ENCODE measurements at places on chromosomes 1 and 21. TPM values are rescaled to one million over a fixed set of nuclear protein-coding genes. Genes with fewer than 3 reads are reported as not detected.

GJA5 gene
- total RNA-seq, result 3.0 TPM

PERM1 gene
- not detected for total RNA-seq

SPRR4 gene
- total RNA-seq, result not detected

EXOSC10 gene
- total RNA-seq, result 73.0 TPM

DMRTA2 gene
- total RNA-seq, result not detected

DDAH1 gene
- 27.5 TPM for total RNA-seq

ICOSLG gene
- 9.0 TPM for total RNA-seq

SERTAD4 gene
- total RNA-seq, result 2.7 TPM

TMPRSS3 gene
- total RNA-seq, result 0.25 TPM

LAMB3 gene
- 0.85 TPM for total RNA-seq

DNA sequence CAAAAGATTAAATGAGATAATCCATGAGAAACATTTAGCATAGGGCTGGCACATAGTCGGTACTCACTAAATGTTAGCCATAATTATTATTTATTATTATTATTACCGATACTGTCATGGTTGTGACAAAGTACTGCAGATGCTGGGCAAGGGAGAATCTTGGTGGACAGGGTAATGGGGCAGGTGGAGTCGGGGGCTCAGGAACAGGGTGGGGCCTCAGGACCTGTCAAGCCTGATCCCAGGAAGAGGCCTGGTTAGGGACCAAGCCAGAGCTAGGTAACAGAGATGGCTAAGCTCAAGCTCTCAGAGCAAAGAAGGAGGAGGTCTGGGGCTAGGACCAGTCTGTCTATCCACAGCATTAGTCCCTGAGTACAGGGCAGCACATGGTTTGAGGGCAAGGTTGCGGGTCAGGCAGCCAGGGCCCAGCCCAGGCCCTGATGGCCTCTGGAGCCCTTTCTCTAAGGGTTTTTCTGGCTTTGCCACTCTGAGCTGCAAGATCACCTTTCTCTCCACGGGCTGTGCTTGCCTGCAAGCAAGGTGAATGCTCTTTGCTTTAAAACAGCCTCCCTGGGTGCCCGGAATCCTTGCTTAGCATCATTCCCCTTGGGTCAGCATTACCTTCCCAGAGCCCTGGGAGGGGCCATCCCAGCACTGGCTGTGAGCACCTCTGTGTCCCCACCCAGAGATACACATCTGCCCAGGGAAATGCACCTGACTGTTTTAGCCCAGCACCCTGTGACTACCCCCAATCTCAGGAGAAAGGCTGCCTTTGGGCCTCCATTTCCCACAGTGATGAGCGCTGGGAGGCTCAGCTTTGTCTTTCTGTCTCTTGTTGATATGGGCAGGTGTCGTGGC is 572.0 kb downstream of the PTPRU start:
- no peaks in the 10 kb centered on the region for H3K27me3 ChIP-seq
- no peak for DNase-seq
- H3K36me3 ChIP-seq, result no peaks in the 10 kb centered on the region

- DNase-seq, result no peak
- no peaks in the 10 kb centered on the region for H3K27me3 ChIP-seq
- H3K27ac ChIP-seq, result no peak overlapping the region
- H3K4me1 ChIP-seq, result peaks cover 9% of the 10 kb centered on the region
These were observed 155.3 kb downstream of the ADSS2 start for GRCh38 chr1:244296447-244296846.

- H3K4me1 ChIP-seq, result peaks cover 19% of the 10 kb centered on the region
- no peak overlapping the region for H3K27ac ChIP-seq
- H3K36me3 ChIP-seq, result peaks cover 15% of the 10 kb centered on the region
- DNase-seq, result no peak
- H3K27me3 ChIP-seq, result no peaks in the 10 kb centered on the region
- no peak overlapping the region for H3K4me3 ChIP-seq
These were observed 12.1 kb downstream of the CSTB start for GRCh38 chr21:43763901-43764523.

GRCh38 chr1:110053552-110054428 is 16.7 kb downstream of the ALX3 start:
- H3K27ac ChIP-seq, result no peak overlapping the region
- H3K4me1 ChIP-seq, result no peaks in the 10 kb centered on the region
- no peaks in the 10 kb centered on the region for H3K27me3 ChIP-seq
- H3K36me3 ChIP-seq, result peaks cover 73% of the 10 kb centered on the region
- DNase-seq, result peak; percentile 86
- no peak overlapping the region for H3K4me3 ChIP-seq

DNA sequence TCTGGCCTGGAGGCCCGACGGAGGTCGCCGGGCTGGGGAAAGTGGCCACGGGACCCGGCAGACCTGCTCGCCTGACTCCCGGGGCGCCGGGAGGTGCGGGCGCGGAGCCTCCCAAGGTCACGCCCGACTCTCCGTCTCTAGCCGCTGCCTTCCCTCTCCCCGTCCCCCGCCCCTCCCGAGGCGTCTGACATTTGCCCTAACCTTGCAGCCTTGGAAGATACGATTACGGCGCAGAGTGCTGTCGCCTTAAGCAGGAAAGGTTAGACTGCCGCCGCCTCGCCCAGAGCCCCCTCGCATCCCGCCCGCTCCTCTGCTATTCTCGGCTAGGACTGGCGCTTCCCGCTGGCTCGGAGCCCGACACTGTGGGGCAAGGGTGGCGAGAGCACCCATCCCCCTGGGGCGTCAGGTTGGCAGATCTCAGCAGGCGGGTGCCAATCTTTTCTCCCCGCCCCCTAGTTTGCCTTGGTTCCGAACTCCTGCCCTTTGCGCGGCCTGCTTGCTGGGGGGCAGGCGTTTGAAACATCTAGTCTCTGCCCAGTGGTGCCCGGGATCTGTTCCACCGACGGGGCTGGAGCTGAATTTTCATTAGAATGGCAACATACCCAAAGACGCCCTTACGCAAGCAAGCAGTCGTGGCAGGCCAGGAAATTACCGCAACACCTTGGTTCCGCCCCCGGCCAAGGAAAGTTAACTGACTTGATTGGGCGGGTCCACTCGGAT is 835 bp downstream of the PGM1 start:
- H3K27me3 ChIP-seq, result no peaks in the 10 kb centered on the region
- H3K4me1 ChIP-seq, result peaks cover 27% of the 10 kb centered on the region
- H3K27ac ChIP-seq, result peak overlapping the region; percentile 53

- H3K4me3 ChIP-seq, result no peak overlapping the region
- peaks cover 14% of the 10 kb centered on the region for H3K27me3 ChIP-seq
- H3K4me1 ChIP-seq, result peaks cover 27% of the 10 kb centered on the region
- peaks cover 23% of the 10 kb centered on the region for H3K36me3 ChIP-seq
These were observed 21.6 kb downstream of the PLA2G2A start for GRCh38 chr1:19957779-19958178.

DNA sequence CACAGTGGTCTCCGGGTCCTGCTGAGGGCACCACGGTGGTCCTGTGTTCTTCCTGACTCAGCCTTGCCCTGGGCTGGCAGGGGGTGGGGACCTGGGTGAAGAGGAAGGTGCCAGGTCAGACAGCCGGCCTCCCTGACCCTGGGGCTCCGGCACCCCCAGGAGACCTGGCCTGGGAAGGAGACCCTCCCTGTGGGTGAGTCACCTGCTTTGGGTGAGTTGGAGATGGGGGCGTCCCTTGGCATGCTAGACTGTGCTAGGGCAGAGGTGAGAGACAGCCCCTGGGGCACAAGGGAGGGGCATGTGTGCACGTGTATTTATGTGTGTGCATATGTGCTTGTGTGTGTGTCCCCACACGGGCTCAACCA is 23.4 kb downstream of the SPSB1 start:
- H3K4me3 ChIP-seq, result no peak overlapping the region
- H3K36me3 ChIP-seq, result no peaks in the 10 kb centered on the region
- no peak overlapping the region for H3K27ac ChIP-seq
- peaks cover 22% of the 10 kb centered on the region for H3K4me1 ChIP-seq
- DNase-seq, result no peak

DNA sequence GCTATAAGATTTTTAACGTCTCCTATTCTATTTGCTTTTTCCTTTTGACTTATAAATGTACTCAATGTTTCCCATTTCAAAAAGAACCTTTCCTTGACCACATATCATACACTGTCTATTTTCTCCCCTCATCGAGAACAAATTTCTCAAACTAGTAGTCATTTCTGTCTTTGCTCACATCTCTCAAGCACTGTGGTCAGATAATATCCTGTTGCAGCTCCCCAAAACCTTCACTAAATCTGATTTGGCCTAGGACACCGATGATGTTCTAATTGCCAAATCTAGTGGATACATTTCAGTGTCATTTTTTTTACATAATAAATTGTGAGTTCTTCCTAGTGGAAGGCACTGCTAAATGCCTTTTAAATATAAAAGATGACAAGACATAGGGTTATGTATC is 19.4 kb downstream of the CXADR start:
- H3K4me1 ChIP-seq, result peaks cover 62% of the 10 kb centered on the region
- peaks cover 6% of the 10 kb centered on the region for H3K36me3 ChIP-seq
- DNase-seq, result no peak
- no peak overlapping the region for H3K4me3 ChIP-seq
- H3K27ac ChIP-seq, result peak overlapping the region; percentile 35

- no peak overlapping the region for H3K27ac ChIP-seq
- DNase-seq, result no peak
- H3K4me3 ChIP-seq, result no peak overlapping the region
- 0 out of 2 replicates have a peak, but pooled peaks cover 9% of the 10 kb centered on the region for H3K4me1 ChIP-seq
These were observed 160.9 kb downstream of the GABPA start for GRCh38 chr21:25895565-25896205.

GRCh38 chr1:146031476-146031875 is 9.9 kb upstream of the HJV start:
- peaks cover 2% of the 10 kb centered on the region for H3K27me3 ChIP-seq
- no peak for DNase-seq
- H3K27ac ChIP-seq, result no peak overlapping the region
- H3K36me3 ChIP-seq, result no peaks in the 10 kb centered on the region

GRCh38 chr1:211574705-211575104 is 4.3 kb downstream of the SLC30A1 start:
- H3K27me3 ChIP-seq, result no peaks in the 10 kb centered on the region
- peaks cover 21% of the 10 kb centered on the region for H3K4me1 ChIP-seq
- DNase-seq, result no peak
- H3K36me3 ChIP-seq, result peaks cover 27% of the 10 kb centered on the region
- no peak overlapping the region for H3K4me3 ChIP-seq

DNA sequence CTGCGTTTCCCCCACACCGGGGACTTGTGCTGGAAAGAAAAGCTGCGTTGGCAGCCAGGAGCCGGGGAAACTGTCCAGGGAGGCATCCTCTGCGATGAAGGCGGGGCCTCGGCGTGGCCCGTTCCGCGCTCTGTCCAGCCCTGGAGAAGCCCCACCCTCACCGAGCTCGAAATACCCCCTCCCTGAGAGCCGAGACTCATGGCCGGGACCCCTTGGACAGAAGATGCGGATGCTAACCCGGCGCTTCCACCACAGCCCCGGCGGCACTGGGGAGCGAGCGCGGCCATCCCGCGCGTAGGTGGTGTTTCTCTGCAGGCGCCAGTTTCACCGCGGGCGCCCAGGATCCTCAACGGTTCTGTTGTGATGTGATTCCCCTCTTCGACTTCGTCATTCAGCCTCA is 31.6 kb downstream of the PDE9A start:
- no peaks in the 10 kb centered on the region for H3K27me3 ChIP-seq
- peaks cover 25% of the 10 kb centered on the region for H3K36me3 ChIP-seq
- no peak overlapping the region for H3K4me3 ChIP-seq
- no peak for DNase-seq
- no peak overlapping the region for H3K27ac ChIP-seq

Measured in WTC11 (cell line).